Globus pallidus (tissue), 1 donor: ENCODE measurements at places on chromosomes 16 and 17.

GRCh38 chr16:2825906-2826305 lies 4.2 kb upstream of the ZG16B start:
- no peak for DNase-seq

GRCh38 chr16:85908444-85908843 lies 9.5 kb downstream of the IRF8 start:
- DNase-seq, result no peak

DNA sequence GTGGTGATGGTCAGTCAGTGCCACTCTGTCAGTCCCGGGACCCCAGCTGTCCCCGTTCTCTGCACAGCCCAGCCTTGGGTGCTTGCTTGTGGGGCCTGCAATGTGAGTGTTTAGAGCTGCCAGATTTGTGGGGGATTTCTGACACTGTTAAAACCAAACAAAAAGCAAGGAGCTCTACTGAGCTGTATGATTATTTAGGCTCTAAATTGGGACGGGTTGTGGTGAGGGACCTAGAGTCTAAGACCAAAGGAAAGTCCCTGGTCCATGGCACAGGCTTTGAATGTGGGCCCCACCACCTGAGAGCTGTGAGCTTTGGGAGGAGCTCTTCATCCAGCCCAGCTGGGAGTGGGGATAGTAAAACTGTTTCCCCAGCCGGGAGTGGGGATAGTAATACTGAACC lies 63.3 kb downstream of the KSR1 start:
- DNase-seq, result no peak

DNA sequence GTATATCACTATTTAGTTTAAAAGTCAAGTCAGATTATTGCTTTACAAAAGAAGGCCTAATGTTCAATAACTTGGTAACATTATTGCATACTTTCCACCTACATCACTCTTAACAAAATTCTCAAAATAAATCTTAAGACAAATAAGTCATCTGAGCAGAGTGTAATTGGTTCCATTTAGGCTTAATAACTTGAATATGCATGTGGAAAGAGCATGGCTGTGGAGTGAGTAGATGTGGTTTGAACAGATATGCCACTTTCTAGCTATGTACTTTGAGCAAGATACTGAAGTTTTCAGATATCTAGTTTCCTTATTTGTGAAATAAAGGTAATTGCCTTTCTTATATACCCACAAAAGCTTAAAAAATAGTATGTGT lies 6.7 kb upstream of the EVI2A start:
- DNase-seq, result no peak

DNA sequence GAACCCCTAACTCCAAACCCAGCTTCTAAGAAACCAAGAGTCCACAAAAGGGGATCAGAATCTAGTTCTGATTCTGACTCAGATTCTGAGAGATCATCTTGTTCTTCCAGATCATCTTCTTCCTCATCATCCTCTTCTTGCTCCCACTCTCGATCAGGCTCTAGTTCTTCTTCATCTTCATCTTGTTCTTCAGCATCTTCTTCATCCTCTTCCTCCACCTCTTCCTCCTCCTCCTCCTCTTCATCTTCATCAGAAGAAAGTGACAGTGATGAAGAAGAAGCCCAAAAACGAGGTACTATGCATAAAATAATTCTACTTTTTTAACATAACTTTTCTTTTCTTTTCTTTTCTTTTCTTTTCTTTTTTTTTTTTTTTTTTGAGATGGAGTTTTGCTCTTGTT lies 129.9 kb upstream of the RBL2 start:
- DNase-seq, result no peak

DNA sequence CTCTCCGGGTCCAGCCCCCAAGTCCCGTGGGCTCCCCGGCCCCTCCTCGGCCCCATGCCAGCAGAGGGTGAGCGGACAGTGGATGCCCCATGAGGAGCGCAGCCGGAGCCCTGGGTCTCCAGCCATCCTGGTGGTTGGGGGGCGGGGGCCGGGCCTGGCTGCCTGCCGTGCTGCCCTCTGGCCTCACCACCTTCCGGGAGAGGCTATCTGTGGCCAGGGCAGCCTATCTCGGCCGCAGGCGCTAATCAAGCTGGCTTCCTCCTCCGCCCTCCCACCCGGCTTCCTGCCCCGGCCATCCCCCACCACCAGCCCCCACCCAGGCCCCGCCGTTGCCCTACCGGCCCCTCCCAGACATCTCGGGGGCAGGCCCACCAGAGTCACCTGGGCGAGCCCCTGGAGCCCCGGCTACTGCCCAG lies 46.8 kb downstream of the ZFPM1 start:
- no peak for DNase-seq

DNA sequence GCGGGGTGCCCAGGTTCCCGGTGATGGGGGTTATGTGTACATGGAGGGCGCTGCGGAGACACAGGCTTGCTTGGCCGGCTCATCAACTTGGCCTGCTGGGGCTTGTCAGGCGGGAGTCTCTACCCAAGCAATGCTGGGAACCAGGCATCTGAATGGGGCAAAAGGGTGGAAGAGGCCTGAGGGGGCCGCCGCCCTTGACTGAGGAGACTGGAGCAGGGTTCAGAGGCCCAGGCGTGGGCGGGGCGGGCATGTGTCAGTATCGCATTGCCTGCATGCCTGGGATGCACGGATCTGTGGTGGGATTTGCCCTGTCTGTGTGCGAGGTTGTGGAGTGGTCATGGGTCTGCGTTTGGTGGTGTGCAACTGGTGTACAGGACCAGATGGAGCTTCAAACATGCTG lies 21.1 kb downstream of the ARHGAP23 start:
- DNase-seq, result no peak

- DNase-seq, result no peak
These were observed 5.1 kb downstream of the GGA2 start for GRCh38 chr16:23505180-23505665.

DNA sequence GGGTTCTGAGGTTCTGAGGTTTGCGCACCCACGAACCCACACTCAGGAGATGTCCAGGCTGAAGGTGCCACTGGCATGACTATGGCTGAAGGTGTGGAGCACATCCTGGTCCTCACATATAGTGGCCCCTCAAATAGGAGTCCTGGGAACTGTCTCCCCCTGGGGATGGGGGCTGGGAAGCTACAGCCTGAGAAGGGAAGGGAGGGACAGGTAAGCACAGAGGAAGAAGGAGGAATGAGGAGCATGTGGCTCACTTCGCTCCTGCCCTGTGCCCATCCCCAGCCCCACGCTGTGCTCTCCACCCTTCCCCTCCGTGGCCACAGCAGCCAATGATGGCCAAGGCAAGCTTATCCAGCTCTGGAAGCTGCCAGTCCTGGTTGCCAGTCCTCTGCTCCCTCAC lies 123.9 kb upstream of the LHX1 start:
- no peak for DNase-seq

DNA sequence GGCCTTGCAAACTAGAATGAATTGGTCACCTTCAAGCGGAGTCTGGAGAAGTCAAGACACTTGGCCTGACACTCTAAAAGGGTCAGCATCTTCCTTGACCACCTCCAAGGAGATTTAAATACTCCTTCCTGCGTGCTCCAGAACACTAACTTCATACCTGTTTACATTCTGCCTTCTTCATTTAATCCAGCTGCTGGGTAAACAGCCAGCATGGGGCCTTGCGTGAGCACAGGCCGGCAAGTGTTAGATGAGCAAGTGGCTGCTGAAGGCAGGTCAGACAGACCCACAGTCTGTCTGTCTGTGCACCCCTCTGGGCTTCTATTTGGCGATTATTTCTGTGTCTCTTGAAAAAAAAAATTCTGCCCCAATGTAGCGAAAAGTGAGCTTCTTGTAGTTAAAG lies 153.8 kb downstream of the MSI2 start:
- DNase-seq, result no peak

DNA sequence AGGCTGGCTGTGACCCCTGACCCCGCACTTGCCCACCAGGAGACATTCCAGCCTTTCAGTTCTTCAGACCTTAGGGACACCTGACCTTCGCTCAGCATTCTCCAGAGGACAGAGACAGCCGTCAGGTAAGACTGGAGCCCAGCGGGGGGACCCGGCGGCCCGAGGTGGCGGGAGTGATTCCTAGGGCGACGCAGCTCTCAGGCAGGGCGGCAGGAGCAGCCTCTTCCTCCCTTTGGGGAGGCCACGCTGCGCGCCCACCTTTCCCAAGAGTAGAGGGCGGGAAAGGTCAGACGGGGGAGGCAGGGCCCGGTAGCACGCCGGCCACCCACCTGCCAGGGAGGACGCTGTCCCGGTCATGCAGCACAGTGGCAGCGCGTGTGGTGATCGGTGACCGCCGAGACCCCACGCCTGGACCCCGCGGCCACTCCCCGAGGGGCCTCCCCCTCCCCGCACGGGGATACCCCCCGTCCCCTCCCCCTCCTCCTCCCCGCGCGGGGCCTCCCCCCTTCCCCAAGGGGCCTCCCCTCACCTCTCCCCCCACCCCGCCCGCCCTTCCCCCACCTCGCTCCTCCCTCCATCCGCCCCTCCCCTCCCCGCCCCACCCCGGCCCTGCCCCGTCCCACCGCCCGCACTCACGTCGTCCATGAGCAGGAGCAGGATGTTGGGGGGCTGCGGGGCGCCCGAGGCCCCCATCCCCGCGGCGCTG lies 472 bp downstream of the GALNS start:
- DNase-seq, result no peak

GRCh38 chr17:21815352-21816063 lies 123.2 kb downstream of the KCNJ18 start:
- no peak for DNase-seq

GRCh38 chr17:2150806-2151205 lies 95.9 kb downstream of the HIC1 start:
- DNase-seq, result no peak

GRCh38 chr17:75822119-75822799 lies 21.9 kb downstream of the UNC13D start:
- DNase-seq, result no peak

DNA sequence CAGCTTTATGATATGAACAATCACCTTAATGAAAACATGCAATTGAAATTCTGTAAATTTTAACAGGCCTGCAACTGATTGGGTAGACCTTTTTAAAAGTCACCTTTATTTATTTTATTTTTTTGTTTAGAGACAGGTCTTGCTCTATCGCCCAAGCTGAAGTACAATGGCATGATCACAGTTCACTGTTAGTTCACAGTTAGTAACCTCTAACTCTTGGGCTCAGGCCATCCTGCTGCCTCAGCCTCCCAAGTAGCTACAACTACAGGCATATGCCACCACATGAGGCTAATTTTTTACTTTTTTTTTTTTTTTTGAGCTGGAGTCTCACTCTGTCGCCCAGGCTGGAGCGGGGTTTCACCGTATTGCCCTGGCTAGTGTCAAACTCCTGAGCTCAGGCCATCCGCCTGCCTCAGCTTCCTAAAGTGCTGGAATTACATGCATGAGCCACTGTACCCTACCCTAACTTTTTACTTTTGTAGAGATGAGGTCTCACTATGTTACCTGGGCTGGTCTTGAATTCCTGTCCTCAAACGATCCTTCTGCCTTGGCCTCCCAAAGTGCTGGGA lies 28.0 kb downstream of the AP1G1 start:
- DNase-seq, result no peak

GRCh38 chr17:3005696-3006095 lies 57.7 kb downstream of the OR1D5 start:
- no peak for DNase-seq
